ENCODE measurements at places on chromosomes 3 and 15.

GRCh38 chr3:105496343-105496742 lies 129.6 kb downstream of the ALCAM start:
- DNase-seq = no peak

- no peak for DNase-seq
Observed at GRCh38 chr3:135239615-135239884, 444.5 kb downstream of the EPHB1 start.

DNA sequence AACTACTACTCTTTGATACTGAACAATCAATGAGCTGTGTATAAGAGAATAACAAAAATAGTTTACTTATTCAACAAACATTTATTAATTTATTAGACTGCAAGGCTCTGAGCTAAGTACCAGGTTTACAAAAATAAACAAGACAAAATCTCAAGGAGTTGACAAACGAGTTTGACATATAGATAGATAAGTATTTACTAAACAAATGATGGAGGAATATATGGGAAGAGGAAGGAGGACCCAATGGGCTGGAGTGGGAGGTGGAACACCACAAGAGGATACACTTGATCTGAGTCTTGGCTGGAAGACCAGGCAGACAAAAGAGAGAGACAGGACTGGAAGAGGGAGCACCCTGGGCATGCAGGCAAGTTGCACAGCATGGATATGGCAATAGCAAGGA lies 47.5 kb upstream of the FSIP1 start:
- no peak for DNase-seq

DNA sequence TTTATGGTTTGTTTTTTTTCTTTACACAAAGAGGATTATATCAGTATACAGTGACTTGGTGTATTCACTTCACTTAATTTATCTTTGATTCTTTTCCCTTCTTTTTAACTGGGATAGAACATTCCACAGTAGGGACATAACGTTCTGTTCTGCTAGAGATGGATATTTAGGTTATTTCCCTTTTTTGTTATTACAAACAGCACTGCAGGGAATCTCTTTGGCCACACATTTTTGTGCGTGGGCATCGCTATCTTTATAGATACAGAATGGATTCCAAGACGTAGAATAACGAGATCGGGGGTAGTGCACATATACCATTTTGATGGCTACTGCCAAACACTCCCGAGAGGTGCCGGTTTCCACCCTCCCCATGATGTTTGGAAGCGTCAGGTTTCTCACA lies 44.8 kb downstream of the PXYLP1 start:
- no peak for DNase-seq

DNA sequence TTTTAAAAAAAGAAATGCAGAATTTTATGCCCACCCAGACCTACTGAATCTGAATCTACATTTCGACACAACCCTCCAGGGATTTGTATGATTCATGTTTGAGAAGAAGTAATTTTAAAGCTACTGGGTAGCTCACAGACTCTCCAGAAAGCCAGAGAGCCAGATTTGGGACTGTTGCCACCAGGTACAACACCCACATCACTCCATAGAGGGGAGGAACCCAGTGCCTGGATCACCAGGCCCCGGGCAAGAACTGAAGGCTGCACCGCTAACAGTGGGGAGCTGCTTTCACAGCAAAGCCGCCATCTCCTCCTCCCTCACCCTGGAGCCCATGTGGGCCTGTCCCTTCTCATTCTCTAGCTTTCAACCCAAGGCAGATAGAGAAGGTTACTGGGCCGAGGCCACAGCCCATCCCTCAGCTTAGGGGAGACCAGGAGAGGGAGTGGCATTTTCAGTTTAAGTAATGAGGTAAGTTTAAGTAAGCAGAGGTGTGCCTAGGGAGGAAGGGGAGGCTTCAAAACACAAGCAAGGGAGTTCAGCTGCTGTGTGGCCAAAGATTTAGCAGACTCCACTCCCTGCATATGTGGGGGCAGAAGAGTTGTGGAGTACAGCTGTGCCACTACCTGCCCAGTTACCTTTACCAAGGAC lies 109.8 kb downstream of the IL12A start:
- no peak for DNase-seq

DNA sequence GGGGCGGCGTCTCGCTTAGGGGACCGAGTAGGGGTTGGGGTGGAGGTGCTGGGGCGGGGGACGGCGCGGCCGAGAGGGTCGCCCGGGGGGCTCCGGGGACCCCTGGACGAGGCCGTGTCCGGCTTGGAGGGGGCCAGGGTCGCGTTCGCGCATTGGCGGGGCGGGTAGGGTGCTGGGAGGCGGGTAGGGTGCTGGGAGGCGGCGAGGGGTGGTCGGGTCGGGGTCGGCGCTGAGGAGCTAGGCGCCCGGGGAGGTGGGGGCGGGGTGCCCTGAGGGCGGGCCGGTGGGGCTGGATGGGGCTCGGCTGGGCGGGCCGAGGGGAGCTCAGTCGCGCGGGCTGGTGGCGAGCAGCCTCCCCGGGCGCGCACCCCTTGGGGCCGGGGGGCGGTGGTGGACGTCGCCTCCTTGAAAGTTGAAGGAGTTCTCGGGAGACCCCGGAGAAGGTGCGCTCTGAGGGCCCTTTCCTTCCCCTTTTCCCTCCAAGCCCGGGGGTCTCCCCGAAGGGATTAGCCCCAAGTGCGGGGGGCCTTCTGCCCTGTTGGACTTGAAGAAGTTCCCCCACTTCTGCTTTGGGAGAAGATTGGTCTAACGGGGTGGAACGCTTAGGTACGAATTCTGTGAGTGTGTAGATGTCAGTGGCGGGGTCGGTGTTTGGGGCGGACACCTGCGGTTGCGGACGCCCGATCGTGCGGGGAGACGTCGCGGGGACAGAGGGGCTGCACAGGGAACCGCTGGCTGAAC lies 543 bp downstream of the MEF2A start:
- DNase-seq = peak; percentile 73

DNA sequence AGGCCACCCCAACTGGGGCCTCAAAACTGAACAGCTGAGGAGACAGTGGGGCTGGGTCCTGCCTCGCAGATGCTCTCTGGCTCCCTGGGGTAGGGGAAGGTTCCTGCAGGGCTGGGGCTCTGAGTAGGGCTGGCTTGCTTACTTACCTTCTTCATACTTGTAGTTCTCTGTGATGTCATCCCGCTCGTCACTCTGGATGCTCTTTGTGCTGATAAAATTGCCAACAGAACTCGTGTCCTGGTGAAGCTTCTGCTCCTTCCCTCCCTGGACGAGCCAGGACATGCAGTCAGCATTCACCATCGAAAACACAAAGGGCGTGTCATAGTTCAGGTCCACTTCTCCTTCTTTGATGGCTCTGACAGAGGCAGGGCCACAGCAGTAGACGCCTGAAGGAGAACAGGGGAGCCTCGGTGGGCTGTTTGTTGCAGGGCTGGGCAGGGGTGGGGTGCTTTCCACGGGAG lies 17.9 kb upstream of the EPB42 start:
- DNase-seq = no peak

- DNase-seq = no peak
Observed at GRCh38 chr3:125428216-125428830, 53.2 kb upstream of the ZNF148 start.

GRCh38 chr3:96347289-96347688 lies 467.1 kb upstream of the EPHA6 start:
- DNase-seq = no peak

GRCh38 chr3:61802772-61803171 lies 241.4 kb downstream of the PTPRG start:
- DNase-seq = peak; percentile 80

DNA sequence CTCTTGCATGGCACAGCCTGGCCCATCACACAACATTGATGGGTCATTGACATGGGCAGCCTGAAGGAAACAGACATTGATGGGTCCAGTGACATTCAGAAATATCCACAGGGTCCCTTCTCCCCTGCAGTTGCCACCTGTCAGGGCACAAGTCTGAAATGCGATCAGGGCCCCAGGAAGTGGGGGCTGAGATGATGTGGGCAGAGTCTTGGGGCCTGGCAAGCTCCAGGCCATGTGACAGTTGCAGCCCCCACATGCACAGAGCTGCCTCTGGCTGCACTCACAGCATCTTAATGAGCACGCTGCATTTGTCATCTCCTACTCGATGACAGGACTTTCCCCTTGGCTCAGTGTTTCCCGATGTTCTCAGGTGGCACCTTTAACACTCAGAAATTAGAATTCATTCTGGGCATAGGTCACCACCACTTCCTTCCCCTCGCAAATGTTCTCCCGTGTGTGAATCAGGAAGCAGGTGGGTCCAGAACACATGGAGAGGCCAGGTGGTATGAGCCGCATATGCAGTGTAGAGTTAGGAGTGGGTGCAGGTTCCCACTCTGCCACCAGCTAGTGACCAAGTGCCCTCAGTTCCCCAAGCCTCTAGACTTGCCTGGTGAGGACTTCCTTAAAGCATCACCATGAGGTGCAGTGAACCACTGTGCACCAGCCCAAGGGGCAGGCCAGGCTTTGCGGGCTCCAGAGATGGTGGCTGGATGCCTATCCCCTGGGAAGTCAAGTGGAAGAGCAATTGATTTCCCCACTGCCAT lies 1.6 kb upstream of the TXNRD3 start:
- no peak for DNase-seq

DNA sequence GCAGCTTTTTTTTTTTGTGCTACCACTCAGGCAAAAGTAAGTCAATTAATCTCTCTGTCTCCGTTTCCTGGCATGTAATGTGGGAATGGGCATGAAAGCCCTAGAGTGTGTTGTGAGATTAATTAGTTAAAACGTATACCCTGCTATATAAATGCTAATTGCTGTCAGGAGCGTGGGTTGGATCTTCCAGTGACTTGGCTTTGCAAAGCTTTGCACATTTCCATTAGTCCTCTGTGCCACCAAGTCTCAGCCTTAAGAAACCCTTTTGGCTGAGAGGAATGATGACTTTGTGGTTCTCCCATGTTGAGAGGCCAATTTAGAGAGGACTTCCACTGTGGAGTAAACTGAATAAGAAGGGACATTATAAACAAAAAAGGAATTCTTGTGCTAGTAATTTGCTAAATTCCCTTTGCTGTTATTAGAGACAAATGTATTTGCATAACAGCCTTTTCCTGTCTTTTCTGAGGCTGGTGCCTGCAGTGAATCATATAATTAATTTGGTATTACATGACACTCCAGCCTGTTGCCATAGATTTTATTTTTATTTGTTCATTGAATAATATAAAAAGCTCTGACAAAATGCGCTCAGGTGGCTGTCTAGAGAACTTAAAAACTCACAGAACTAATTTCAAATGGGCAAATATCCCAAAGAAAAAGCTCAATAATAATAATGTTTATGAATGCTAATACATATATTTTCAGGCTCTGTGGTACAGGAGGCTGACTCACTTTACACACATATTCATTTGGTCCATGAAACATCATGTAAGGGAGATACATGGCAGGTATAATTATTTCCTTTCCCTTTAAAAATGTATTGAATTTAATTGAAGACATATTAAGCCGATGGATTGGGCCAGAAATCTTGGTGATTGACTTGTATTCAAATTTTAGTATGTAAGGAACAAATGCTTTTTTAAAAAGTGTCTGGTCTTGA lies 82.7 kb downstream of the IL1RAP start:
- DNase-seq = no peak

DNA sequence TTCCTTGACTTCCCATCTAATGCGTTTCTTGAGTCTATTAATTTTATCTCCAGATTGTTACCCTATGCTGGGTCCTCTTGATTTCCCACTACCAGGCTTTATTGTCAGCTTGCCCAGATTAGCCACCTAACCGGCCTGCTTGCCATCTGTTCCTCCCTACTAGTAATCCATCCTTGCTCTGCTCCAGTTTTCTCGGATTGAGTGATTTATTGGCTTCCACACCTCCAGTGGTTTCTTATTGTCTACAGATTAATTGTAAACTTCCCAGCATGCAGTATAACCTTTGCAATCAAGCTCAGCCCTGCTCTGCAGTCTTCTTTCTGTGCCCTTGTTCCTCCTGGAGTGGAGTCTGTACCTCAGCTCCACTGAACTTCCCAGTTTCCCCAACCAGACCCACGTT lies 63.4 kb downstream of the ARHGEF26 start:
- DNase-seq = no peak

- no peak for DNase-seq
Observed at GRCh38 chr3:10223676-10224639, 24.3 kb upstream of the TATDN2 start.

GRCh38 chr15:33737687-33738601 lies 230.4 kb upstream of the CHRM5 start:
- peak; percentile 67 for DNase-seq

DNA sequence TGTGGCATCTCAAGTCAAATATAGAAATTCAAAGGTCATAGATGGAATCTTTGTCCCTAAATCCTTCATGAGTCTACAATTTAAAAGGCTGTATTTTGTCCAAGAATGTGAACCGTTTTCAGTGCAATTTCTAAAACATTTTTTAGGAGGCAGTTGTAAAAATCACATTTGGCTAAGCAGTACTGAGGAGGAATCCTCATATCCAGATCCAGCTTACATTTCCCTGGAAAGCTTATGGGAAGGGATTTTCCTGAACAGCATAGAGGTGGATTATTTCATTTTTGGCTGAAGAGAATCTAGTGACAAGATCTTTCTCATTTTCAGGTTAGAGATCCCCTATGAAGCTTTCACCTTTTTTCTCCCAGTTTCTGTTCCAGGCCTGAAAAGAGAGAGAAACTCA lies 178.4 kb downstream of the POLR2M start:
- DNase-seq = no peak

DNA sequence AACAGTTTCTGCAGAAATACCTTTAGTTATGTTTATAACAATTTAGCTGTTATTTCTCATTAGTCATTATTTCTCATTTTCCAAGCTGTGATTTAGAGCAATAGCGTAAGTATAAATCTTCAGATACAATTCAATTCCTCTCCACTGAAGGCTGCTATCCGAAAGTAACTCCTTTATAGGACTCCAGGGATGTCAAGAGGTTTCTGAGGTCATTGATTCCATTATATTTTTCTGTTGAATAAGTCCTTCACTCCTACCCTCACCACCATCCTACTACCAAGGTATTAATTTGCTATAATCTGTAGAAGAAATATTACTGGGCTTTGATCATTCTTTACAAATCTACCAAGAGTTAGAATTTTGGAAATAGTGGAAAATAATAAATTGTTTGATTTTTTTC lies 285.7 kb downstream of the CADM2 start:
- no peak for DNase-seq

- DNase-seq = no peak
Observed at GRCh38 chr15:48292458-48292857, 38.8 kb upstream of the DUT start.

GRCh38 chr15:87608238-87609028 lies 648.1 kb downstream of the NTRK3 start:
- DNase-seq = no peak

DNA sequence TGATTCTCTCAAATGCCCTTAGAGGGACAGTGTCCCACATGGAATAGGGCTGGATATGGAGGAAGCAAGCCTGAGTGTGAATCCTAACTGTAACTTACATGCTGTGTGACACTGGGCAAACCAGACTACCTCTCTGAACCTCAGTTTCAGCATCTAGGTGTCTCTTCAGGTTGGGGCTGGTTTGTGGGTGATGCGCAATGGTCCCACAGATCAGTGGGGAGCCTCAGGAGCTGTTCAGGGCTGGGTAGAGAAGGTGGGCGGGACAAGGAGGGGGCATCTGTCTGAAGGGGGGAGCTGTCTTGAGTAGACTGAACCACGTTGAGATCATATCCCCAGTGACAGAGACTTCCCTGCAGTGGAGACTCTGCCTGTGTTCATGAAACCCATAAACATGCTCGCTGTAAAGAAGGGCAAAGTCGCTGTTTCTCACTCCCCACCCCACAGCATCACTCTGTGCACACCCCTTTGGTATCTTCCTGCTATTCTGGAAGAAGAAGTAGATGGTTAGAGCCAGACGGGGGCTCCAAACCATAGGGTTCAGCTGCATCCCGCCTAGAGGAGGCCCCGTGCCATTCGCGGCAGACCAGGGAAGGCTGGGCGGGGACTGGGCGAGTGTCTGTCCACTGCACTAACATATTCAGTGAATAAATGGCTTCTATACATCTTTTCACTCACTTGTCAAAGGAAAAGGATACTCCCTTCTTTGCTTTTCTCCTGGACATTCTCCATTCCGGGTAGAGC lies 28.4 kb downstream of the SRPRB start:
- no peak for DNase-seq

- no peak for DNase-seq
Observed at GRCh38 chr3:134419960-134420321, 45.7 kb upstream of the AMOTL2 start.
